ENCODE measurements at places on chromosomes 13 and 19.

DNA sequence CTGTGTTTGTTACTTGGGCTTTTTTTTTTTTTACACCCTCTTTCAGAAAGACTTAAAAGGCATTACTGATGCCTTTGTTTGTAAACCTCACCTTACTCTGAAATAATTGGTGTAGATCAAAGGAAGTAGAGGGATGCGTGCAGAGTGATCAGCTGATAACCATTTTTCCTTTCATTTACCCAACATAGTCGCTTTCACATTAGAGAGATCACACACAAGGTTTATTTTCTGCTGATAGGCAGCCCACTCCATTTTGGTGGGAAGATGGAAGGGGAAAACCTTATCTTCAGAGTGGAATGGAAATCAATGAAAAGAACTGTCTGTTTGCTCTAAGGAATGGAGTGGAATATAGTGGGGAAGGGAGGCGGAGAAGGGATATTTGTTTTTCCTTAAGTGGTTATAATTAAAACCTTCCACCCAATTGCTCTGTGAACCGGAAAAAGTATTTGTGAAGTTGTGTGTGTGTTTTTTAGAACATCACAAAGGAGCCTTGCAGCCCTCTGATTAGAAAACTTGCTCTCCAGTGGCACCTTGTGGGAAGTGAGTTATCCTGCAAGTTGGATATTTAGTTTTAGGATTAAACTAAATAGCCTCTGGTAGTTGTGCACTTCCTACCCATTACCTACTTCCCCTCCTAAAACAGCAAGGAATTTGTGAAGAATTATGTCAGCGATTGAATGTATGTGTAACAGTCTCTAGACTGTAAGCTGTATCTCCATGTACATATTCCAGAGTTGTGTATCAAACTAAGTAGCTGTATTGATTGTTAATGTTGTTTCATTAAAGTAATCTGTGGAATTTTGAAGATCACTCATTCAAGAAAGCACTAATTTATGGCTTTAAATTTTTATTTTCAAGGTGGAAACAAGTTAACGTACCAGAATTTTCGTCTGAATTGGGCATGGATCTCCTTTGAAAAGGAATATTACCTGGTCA, 76.8 kb downstream of the FREM2 start:
- DNase-seq: peak; percentile 69

- DNase-seq: no peak
Measured at GRCh38 chr19:39100500-39101166, 16.5 kb downstream of the ACP7 start.

DNA sequence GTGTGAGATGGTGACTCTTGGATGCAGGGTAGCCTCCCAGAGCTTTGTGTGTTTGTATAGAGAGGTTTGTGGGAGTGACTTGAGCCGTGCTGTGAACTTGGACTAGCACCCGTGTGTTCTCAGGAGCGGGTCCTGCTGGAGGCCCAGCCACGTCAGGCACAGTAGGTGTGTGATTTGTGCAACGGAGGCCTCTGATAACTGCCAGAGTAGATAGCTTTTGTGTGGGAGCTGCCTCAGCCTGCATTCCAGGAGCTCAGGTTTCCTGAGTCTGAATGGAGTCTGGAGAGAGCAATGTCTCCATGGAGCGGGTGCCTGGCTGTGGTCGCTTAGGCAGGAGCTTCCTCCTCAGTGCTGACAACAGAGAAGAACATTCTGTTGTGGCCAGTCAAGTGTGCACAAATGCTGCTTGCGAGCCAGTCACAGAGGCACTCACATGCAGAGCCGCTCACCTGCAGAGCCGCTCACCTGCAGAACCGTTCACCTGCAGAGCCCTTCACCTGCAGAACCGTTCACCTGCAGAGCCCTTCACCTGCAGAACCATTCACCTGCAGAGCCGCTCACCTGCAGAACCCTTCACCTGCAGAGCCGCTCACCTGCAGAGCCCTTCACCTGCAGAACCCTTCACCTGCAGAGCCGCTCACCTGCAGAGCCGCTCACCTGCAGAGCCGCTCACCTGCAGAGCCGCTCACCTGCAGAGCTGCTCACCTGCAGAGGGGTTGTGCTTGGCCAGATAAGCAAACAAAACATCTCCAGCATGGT, 32.6 kb downstream of the TFDP1 start:
- DNase-seq: no peak

DNA sequence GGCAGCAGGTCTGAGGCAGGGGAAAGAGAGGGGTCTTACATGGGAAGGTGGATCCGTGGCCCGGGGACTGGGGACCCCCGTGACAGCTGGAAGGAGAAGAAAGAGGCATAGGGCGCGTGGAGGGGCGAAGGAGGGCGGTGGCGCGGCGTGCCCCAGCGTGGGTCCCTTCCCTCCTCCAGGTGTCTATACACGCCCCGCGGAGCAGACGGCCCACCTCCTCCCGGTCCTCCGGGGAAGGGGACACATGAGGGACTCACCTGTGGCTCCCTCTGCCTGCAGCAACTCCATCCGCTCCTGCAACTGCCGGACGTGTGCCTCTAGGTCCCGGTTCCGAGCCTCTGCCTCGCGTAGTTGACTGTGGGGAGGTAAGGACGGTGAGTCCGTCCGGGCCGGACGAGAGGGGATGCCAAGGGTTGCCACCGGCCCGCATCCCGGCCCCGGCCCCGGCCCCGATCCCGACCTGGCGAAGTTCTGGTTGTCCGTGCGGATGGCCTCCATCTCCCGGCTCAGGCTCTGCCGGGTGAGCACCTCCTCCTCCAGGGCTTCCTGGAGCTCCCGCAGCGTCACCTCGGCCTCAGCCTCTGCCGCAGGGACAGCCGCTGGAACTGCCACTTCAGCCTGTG, 2.4 kb upstream of the SIX5 start:
- no peak for DNase-seq

DNA sequence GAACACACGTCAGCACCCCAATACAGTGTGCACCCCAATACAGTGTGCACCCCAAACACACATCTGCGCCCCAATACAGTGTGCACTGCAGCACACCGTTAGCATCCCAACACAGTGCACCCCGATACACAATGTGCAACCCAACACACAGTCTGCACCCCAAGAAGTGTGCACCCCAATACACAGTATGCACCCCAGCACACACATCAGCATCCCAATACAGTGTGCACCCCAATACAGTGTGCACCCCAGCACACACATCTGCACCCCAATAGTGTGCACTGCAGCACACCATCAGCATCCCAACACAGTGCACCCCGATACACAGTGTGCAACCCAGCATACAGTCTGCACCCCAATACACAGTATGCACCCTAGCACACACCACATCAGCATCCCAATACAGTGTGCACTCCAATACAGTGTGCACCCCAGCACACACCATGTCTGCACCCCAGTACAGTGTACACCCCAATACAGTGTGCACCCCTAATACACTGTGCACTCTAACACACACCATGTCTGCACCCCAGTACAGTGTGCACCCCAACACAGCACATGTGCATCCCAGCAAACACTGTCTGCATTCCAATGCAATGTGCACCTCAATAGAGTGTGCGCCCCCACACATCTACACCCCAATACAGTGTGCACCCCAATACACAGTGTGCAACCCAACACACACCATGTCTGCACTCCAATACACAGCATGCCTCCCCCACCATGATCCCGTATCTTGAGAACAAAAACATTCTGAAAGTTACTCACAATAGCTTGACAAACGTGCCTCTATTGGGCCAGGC, 855 bp upstream of the CARS2 start:
- DNase-seq: no peak

- no peak for DNase-seq
Measured at GRCh38 chr19:8115805-8116396, 33.5 kb downstream of the FBN3 start.

DNA sequence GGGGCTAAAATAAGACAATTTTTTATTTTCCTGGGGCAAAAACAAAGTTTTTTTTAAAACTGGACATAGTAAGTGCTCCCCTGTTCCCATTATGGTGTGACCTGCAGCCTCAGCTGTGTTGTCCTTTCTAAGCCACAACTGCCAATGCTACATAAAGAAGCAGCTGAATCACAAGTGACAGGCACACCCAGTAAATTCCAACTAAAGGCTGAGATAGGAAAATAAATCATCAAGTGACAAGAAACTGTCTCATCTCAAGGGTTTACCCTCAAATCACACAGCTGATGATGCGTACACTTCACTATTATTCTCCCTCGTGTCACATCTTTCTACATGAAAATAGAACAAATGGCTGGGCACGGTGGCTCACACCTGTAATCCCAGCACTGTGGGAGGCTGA, 28.7 kb downstream of the STK24 start:
- no peak for DNase-seq

DNA sequence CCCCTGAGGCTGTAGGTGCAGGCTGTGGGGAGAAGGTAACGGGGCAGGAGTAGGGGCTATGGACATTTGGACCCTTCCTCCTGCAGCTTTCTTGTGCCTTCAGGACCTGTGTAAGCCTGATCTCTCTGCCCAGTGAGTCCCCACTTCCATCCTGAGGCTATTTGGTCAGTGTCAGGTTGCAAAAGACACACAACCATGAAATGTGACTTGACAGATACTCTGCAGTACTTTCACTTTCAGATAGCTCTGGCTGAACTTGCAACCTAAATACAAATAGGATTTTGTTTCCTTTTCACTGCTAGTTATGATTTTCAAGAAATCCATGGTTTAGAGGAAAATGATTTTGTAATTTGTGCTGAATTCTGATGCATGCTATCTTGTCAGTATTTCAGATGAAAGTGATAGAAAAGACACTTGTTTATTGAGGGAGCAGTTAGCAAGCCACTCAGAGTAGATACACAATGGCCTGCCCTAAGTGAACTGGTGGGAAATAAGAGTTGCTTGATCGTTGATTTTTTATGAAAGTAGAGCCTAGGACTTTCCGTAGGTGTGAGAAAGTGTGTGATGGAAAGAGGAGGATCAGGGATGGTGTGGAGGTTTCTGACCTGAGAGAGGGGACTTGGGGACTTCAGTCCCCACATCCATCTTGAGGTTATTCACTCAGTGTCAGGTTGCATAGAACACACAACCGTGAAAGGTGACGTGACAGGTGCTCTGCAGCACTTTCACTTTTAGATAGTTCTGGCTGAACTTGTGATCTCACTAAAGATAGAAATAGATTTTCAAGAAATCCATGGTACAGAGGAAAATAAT, 18.1 kb upstream of the EID2 start:
- DNase-seq: no peak

- peak; percentile 69 for DNase-seq
Measured at GRCh38 chr19:39038098-39038497, 5.7 kb upstream of the FBXO27 start.

- no peak for DNase-seq
Measured at GRCh38 chr13:50826035-50826434, 17.5 kb downstream of the DLEU7 start.
